Activated naive CD4-positive, alpha-beta T cell treated with Interleukin-2 at 50 U/mL for 16 hours (primary cell): ENCODE measurements at places on chromosomes 11 and 22.

- DNase-seq = no peak
Measured at GRCh38 chr11:31720671-31721365, 90.3 kb downstream of the PAX6 start.

- DNase-seq = no peak
Measured at GRCh38 chr11:93288079-93288478, 42.5 kb upstream of the DEUP1 start.

- no peak for DNase-seq
Measured at GRCh38 chr11:62430425-62430824, 11.6 kb downstream of the SCGB1A1 start.

- DNase-seq = no peak
Measured at GRCh38 chr22:36918586-36919284, 5.3 kb downstream of the CSF2RB start.

GRCh38 chr22:27795053-27795452 lies 6.5 kb downstream of the MN1 start:
- DNase-seq = no peak

GRCh38 chr11:87967459-87967858 lies 207.8 kb downstream of the RAB38 start:
- no peak for DNase-seq

- peak; percentile 90 for DNase-seq
Measured at GRCh38 chr22:50342651-50343540, at the start of gene PPP6R2. TSS of gene PPP6R2 (plus strand) at chr22:50343327. CDS start at chr22:50393909, 50,582 bp downstream.
